ENCODE measurements at places on chromosomes 7 and 10.

GRCh38 chr10:2401459-2401858, 664.1 kb upstream of the ADARB2 start:
- DNase-seq, result no peak

DNA sequence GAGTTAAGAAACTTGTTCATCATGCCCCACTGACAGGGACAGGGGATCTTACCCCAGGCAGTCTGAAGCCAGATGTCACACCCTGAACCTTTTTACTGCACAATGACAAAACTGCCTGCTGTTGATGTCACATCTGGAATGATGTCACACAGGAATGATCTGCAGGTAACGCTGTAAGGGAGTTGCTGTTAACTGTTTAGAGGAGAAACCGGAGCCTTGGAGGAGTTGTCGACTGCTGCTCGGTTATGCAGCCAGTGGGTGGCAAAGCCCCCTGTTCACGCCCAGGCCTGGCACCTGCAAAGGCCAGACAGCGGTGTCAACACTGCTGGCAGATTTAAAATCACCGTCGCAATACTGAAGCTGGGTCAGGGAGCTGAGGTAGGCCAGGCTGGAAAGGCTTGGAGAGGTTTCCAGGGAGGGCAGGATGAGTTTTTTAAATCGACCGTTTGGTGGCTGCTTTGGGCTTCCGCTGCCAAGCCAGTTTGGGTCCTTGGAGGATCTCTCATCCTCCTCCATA, 10.0 kb upstream of the SLIT1 start:
- DNase-seq, result no peak

GRCh38 chr10:112369495-112370423, 4.2 kb upstream of the ACSL5 start:
- no peak for DNase-seq

GRCh38 chr10:61354401-61354975, 98.7 kb downstream of the TMEM26 start:
- DNase-seq, result no peak

DNA sequence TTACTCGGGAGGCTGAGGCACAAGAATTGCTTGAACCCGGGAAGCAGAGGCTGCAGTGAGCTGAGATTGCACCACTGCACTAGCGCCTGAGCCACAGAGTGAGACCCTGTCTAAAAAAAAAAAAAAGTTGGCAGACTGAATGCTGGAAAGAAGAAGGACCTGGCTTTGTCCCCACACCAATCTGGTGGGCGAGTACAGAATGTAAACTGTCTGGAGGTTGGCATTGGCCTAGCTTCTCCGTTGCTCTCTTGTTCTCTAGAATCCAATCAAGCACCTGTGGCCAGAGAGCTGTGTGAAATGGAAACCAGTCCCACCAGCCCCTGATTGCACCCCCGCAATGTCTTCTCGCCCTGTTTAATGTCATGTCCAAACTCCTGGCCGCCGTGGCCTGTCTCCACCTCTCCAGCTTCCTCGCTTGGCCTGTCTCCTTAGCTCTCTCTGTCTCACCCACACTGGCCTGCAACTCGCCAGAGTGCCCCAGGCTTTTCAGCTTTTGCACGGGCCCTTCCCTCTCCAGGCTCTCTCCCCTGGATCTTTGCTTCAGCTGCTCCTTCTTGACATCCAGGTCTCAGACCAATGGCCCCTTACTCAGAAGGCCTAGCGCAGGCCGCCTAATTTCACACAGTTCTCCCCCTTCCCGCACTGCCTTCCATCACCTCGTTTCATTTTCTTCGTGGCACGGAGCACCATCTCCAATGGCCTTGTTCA, 670 bp upstream of the AGK start:
- DNase-seq, result peak; percentile 16

DNA sequence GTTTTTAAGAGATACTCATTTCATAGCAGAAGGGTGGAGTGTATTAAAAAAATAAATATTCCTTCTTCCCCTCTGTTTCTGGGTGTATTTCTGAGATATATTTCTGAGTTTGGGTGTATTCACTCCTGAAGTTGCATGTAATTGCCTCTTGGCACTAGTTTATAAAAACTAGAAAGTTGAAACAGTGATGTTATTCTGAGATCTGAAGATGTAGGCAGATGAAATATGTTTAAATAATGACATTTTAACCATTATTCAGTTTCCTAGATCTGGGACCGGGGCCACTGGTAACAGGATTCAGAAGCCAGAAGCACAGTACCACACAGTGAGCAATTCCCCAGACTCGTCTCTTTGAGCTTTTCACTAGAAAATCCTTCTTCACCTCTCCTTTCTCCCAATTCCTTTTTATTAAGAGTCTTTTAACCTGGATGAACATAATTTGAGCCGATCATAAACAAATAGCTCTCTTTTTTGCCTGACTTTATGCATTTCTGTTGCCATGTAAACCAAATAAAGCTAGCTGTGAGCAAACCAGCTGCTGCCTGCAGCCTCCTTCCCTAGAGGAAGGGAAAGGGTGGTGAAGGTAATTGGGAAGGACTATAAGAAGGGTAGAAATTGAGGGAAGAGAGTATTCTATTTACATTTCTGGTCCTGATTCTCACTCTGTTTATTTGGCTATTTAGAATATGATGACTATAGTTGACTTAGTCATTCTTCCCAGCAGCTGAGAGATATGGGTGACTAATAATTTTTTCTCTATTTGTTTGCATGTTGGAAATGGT, 101.8 kb upstream of the STRIP2 start:
- DNase-seq, result no peak

DNA sequence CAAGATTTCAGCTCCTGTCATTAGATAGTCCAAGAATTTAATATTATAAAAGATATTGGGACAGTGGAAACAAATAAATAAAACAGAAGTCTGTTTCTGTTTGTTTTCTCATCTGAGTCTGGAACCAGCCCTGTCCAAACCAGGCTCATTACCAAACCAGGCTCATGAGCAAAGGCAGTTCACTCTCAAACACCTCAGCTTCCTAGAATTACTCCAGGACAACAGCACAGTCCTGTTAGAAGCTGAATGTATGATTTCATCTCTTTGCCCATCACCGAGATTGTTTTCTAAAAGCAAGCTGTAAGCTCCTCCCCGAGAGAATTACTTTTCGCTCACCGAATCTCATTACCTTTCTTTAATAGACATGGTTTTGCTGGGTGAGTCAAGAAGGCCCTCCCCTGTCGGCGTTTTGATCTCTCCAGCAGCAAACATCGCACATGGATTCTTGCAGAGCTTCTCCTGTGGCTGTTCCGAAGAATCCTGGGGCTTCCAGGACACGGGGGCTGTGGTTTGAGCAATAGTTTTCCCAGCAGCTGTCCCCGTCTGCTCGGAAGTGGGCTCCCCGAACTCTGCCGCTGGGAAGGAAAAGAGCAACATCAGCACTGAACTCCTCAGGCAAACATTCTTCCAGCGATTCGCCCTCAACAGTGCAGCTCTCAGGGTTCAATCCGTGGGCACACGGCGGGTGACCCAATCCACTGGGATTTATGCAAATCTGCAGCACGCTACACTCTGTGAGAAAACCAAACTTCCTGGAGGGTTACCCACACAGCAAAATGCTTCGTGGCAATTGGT, 112.5 kb downstream of the SVIL start:
- no peak for DNase-seq

- DNase-seq, result peak; percentile 61
Observed at GRCh38 chr7:158818325-158819213, 10.7 kb downstream of the ESYT2 start.

GRCh38 chr10:79013406-79013987, 55.3 kb upstream of the ZMIZ1 start:
- DNase-seq, result no peak

DNA sequence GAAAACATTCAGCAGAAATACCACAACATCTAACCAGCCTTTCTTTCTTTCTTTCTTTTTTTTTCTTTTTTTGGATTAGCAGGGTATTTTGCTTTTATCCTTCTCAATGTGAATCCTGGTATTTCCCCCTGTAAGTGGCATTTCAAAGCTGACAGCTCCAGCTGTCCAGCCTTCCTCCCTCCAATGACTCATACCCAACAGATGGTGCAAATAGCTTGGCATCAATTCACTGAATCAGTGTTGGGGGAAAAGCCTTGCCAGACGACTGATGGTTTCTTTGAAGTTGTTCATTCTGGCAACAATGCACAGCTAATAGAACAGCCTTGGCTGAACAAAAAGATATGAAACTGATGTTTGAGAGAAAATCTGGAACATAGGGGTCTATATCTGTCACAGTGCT, 316.8 kb upstream of the STEAP1 start:
- DNase-seq, result no peak

DNA sequence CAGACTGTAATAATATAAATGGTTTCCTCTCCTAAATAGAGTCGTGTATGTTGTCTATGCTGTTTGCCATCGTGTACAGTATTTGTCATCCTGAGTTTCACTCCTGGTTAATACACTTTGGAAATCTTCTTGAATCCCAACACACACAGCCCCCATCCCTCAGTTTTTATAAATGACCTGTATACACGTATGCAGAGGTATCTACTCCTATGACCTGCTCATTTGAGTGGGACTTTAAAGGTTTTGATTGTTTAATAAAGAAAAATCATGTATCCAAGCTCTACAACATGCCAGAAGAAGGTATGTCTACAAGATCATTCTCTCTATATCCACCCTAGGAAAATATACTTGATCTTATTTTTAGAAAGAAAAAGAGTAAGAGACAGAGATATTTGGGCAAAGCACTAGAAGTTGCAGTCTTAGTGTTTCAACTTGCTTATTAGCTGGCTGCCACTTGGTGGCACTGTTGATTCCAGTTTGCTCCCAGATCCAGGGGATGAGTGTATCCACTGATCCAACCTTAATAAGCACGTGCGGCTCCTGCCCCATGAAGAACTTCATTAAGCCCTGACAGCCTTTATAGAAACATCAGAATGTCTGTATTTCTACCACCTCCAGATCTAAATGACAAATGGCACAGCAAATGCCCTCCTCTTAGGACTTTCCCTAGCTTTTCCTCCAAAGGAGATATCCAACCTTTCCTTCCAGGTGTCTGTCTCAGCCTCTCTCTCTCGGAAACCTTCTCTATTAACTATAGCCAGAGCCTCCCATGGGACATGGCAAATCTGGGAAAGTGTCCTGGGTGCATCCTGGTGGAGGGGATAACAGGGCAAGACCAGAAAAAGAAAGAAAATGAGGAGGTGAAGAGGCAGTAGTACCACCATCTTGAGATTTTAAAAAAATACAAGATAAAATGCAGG, 181.6 kb upstream of the NEBL start:
- peak; percentile 50 for DNase-seq

All from activated CD4-positive, alpha-beta T cell treated with anti-CD3 and anti-CD28 coated beads, Interleukin-2, amount 50 U/mL, for 48 hours (primary cell).